ENCODE measurements at places on chromosomes 6 and 20.

GRCh38 chr6:68559716-68560115, 75.4 kb upstream of the ADGRB3 start:
- H3K27me3 ChIP-seq, result no peaks in the 10 kb centered on the region
- H3K4me1 ChIP-seq, result no peaks in the 10 kb centered on the region
- DNase-seq, result no peak
- H3K36me3 ChIP-seq, result no peaks in the 10 kb centered on the region
- no peak overlapping the region for H3K4me3 ChIP-seq

- H3K27me3 ChIP-seq, result no peaks in the 10 kb centered on the region
- H3K4me3 ChIP-seq, result no peak overlapping the region
- no peak for DNase-seq
- H3K4me1 ChIP-seq, result no peaks in the 10 kb centered on the region
- H3K36me3 ChIP-seq, result no peaks in the 10 kb centered on the region
Observed at GRCh38 chr6:1136827-1137226, 175.1 kb upstream of the FOXQ1 start.

DNA sequence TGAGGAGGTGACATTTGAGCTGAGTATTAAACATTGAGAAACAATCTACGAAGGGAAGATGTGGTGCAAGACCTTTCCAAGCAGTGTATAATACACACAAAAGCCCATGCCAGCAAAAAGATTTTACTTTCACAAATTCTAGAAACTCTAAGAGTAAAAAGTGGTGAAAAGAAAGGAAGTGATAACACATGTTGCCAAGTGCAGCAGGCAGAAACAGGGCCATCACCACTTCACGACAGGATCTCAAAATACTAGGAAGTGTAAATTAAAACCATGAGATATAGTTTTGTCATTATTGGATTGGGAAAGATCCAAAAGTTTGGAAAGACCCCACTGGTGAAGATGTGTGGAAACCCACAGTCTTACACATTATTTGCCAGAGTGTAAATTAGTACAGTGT, 1.7 kb upstream of the ENTPD6 start:
- no peak overlapping the region for H3K27ac ChIP-seq
- H3K4me3 ChIP-seq, result no peak overlapping the region
- H3K27me3 ChIP-seq, result no peaks in the 10 kb centered on the region
- no peaks in the 10 kb centered on the region for H3K4me1 ChIP-seq
- no peaks in the 10 kb centered on the region for H3K36me3 ChIP-seq
- no peak for DNase-seq

GRCh38 chr6:21664314-21665109, 71.0 kb downstream of the SOX4 start:
- no peaks in the 10 kb centered on the region for H3K27me3 ChIP-seq
- no peaks in the 10 kb centered on the region for H3K4me1 ChIP-seq
- no peak for DNase-seq

DNA sequence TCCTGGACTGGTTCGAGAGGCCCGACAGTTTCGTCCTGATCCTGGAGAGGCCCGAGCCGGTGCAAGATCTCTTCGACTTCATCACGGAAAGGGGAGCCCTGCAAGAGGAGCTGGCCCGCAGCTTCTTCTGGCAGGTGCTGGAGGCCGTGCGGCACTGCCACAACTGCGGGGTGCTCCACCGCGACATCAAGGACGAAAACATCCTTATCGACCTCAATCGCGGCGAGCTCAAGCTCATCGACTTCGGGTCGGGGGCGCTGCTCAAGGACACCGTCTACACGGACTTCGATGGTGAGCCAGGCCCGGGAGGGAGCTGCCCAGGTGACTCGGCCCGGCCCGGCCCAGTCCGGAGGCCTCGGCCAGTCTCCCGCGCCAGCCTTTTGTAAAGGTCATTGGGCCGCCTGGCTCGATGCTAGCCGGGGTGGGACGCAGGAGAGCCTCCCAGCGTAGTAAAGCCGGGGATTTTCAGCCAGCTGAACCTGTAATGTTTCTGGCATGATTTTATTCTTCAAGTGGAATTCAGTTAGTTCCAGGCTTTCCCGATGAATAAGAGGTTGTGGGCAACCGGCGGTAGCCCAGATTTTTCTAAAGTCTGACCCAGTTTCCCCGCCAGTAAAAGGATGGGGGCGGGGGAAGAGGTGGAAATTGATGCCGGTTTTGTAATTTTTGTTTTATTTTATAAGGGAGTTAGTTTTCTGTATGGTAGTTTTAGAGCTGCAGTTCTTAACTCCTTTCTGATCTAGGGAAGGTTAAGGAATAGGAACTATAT, 1.4 kb downstream of the PIM1 start:
- H3K36me3 ChIP-seq, result peaks cover 37% of the 10 kb centered on the region
- H3K4me1 ChIP-seq, result no peaks in the 10 kb centered on the region
- H3K27me3 ChIP-seq, result no peaks in the 10 kb centered on the region
- H3K4me3 ChIP-seq, result peak overlapping the region; percentile 92

DNA sequence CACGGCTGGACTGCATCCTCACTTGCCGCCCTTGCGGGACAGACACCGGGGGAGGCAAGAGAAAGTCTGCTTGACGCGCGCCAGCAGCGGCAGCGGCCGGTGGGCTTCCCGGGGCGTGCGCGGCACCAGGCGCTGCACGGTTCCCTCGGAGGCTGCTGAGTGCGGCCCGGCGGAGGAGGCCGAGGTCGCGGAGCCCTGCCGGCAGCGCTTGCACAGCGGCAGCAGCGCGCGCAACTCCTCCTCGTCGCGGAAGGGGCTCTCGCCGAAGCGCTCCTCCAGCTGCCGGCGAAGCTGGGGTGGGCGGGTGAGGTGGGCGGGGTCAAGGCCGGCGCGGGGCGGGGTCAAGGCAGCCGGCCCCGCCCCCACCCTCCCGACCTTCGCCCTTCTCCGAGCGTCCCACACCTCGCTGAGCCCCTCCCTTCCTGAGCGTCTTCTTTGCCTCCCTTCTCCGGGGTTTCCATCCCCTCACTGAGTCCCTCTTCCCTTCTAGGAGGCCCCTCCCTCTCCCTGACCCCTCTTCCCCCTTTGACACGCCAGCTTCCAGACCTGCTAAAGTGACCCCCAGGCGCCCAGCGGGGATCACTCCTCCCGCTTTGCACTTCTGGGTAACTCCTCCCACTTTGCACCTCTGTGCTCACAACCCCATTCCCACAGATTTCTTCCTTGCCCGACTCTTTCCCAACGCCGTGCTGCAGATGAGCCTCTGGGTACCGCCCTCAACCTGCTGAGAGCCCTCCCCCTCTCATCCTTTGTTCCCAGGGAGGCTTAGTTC, 8.8 kb downstream of the DUSP15 start:
- H3K27me3 ChIP-seq, result no peaks in the 10 kb centered on the region
- peaks cover 9% of the 10 kb centered on the region for H3K4me1 ChIP-seq
- peak overlapping the region; percentile 69 for H3K4me3 ChIP-seq
- no peak overlapping the region for H3K27ac ChIP-seq
- H3K36me3 ChIP-seq, result no peaks in the 10 kb centered on the region

DNA sequence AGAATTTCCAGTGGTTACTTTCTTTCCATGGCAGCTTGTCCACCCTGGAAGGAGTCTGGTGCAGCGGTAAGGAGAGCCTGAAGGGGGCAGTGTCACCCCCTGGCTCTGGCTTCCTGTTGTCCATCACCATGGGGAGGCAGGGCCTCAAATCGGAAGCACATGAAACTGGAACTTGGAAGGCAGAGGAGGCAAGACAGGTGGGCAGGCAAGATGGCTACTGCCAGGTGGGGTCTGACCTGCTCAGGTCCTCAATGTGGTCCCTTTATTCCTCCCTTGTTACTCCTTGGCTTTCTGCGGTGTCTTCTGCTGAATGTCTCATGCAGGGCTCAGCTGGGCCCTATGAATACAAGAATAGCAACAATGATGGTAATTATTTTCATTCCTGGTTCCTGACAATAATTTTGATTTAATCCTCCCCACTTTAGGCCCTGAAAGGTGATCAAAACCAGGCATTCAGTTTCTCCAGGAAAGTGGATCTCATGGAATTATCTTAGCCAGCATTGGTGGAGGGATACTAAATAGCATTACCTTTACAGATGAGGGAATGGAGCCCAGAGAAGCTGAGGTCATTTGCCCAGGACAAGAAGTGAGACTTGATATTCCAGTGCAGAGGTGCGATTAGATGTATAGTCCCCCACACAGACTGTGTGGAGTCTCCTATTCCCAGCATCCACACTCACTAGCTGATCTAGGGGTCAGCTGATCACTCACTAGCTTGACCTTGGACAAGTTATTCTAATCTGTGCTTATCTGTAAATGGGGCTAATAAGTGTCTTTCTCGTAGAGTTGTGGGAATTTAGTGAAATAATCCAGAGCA, 17.6 kb upstream of the SNAI1 start:
- peaks cover 1% of the 10 kb centered on the region for H3K36me3 ChIP-seq
- no peak overlapping the region for H3K4me3 ChIP-seq
- no peak overlapping the region for H3K27ac ChIP-seq
- no peaks in the 10 kb centered on the region for H3K4me1 ChIP-seq
- DNase-seq, result no peak

- H3K4me3 ChIP-seq, result no peak overlapping the region
- no peak overlapping the region for H3K27ac ChIP-seq
- H3K4me1 ChIP-seq, result no peaks in the 10 kb centered on the region
- H3K27me3 ChIP-seq, result no peaks in the 10 kb centered on the region
- no peaks in the 10 kb centered on the region for H3K36me3 ChIP-seq
Observed at GRCh38 chr6:142374965-142375733, 73.3 kb downstream of the ADGRG6 start.

DNA sequence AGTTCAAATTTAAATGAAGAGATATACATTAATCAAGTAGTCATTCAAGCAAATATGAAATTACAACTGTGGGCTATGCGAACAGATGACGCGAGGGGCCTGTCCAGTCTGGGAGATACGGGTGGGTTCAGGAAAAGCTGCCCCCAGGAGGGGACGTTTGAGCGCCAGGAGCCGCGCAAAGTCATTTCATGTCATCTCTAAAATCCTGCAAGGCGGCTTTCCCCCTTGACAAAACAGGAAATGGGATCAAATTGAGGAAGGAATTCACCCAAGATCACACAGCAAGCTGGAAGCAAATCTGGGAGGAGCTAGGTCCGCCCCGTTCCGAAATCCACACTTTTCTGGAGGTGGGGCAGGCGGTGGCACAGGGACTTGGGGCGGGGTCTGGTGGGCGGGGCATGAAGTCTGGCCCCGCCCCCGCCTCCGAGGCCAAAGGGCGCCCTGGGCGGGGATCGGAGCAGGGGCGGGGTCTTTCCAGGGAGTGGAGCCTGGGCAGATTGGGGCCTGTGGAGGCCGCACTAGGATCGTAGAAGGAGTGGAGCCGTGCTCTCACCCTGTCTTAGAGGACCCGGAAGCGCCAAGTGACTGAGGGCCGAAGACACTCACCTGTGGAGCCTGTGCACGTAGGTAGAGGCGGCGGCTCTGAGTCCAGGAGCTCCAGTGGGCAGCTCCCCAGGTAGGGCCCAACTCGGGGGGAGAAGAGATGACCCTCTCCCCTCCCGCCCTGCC, at the start of gene LPIN3:
LPIN3 (plus strand) TSS at position 495 of the 729 bp plus-strand sequence. CDS start 4,983 bp downstream, outside the sequence.
- H3K4me3 ChIP-seq, result peak within 1 kb of the TSS; percentile 55
- peak within 1 kb of the TSS; percentile 81 for H3K27ac ChIP-seq
- H3K36me3 ChIP-seq, result peaks cover under 1% of the 10 kb centered on the region
- H3K27me3 ChIP-seq, result no peaks in the 10 kb centered on the region
- DNase-seq, result peak; percentile 92

GRCh38 chr20:39849664-39850063, 839.4 kb downstream of the MAFB start:
- H3K27ac ChIP-seq, result no peak overlapping the region
- no peaks in the 10 kb centered on the region for H3K27me3 ChIP-seq
- H3K4me1 ChIP-seq, result peaks cover 6% of the 10 kb centered on the region
- no peaks in the 10 kb centered on the region for H3K36me3 ChIP-seq
- DNase-seq, result peak; percentile 79

DNA sequence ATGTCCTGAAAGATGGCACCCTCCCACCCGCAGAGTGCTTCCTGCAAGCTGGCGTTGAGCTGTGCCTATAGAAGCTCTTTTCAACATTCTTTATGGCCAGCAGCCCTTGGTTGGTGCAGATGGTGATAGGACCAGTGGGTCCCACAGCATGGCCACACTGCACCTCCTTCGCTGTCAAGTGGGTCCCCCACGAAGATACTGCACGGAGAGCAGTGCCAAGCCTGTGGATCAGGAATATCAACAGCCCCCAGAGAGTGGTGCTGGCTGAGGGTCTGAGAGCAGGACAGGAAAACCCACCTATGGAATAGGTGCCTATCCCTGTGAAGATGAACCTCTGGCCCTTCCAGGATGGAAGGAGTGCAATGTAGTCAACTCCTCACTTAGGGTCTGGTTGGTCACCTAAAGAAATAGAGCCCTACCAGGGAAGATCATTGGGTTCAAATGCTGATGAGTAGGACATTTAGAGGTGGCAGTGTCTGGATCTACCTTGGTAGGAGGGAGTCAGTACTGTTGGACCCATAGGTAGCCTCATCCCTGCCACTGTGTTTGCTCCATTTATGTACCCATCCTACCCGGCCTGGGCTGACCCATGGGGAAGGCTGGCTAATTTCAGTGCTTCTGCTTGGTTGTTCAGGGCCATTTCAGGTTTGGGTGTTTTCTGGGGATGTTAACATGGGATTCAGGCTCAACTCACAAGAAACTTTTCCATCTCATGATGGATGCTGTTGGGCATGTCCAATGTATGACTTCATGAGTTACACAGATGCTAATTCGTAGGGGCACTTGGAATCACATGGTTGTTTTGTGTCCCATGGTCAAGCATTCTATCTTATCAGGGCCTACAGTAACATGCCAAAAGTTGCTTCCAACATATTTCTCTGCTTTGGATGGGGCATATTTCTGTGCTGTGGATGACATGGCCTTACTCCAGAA, 33.4 kb upstream of the MICB start:
- H3K36me3 ChIP-seq, result no peaks in the 10 kb centered on the region
- H3K27me3 ChIP-seq, result no peaks in the 10 kb centered on the region
- no peak overlapping the region for H3K27ac ChIP-seq
- no peaks in the 10 kb centered on the region for H3K4me1 ChIP-seq
- H3K4me3 ChIP-seq, result no peak overlapping the region

- no peak for DNase-seq
- no peaks in the 10 kb centered on the region for H3K36me3 ChIP-seq
- no peaks in the 10 kb centered on the region for H3K4me1 ChIP-seq
- H3K4me3 ChIP-seq, result no peak overlapping the region
- no peaks in the 10 kb centered on the region for H3K27me3 ChIP-seq
Observed at GRCh38 chr20:51275826-51276225, 252.9 kb upstream of the KCNG1 start.

DNA sequence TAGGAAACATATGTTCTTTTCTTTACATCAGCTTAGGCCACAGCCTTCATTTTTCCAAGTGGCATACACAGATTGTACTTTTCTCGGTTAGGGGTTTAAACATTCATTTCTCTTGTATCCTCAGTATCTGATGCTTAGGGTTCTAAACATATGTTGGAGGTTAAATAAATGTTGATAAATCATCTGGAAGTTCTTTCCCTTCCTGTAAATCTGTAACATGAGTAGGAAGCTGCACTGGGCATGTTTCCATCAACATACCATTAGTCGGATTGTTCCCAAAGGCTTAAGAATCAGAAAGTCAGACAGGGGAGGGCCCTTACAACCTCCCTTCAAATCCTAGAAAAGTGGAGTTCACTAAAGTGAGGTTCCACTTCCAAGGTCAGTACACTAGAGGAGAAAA, 54.8 kb upstream of the BCLAF1 start:
- no peak overlapping the region for H3K27ac ChIP-seq
- no peaks in the 10 kb centered on the region for H3K4me1 ChIP-seq
- no peak for DNase-seq
- H3K36me3 ChIP-seq, result no peaks in the 10 kb centered on the region
- no peaks in the 10 kb centered on the region for H3K27me3 ChIP-seq
